ENCODE measurements at places on chromosomes 2 and 18. TPM values are rescaled to one million over a fixed set of nuclear protein-coding genes. Genes with fewer than 3 reads are reported as not detected.

Gene IL37
- total RNA-seq, result not detected

Gene DOCK10
- total RNA-seq, result 21.9 TPM

Gene PAX8
- total RNA-seq, result 20.4 TPM

Gene SGO2
- 7.1 TPM for total RNA-seq

Gene CAPN13
- total RNA-seq, result not detected

- no peak for DNase-seq
Observed at GRCh38 chr2:116917196-116917595, 897.3 kb upstream of the DDX18 start.

- no peak for DNase-seq
Observed at GRCh38 chr2:6358546-6358945, 507.2 kb downstream of the CMPK2 start.

GRCh38 chr2:122516775-122517174 is 761.3 kb downstream of the TSN start:
- no peak for DNase-seq

- no peak for DNase-seq
Observed at GRCh38 chr2:59027320-59027719, 786.2 kb upstream of the FANCL start.

GRCh38 chr2:37344453-37345361 is at the start of gene QPCT:
Gene QPCT (plus strand): TSS chr2:37344630. CDS start chr2:37344732, 102 bp downstream.
- DNase-seq, result peak; percentile 78

DNA sequence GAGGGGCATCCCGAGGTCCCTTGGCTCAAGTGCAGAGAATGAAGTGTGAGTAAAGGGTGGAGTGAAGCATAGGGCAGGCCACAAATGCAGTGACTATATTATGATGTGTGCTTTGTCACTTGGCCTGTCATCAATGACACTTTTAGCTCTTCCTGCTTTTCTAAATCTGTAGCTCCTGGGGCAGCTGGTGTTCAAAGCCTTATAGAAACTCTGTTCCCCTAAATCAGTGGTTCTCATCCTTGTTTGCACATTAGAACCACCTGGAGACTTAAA is 135.6 kb upstream of the LGALSL start:
- DNase-seq, result no peak

- DNase-seq, result peak; percentile 94
Observed at GRCh38 chr2:231181860-231182512, 16.4 kb upstream of the ARMC9 start.

GRCh38 chr2:74778381-74779264 is 55.3 kb upstream of the HK2 start:
- no peak for DNase-seq

GRCh38 chr2:37698931-37699481 is 27.6 kb upstream of the CDC42EP3 start:
- no peak for DNase-seq

- no peak for DNase-seq
Observed at GRCh38 chr18:52287151-52287550, 52.8 kb upstream of the DCC start.

GRCh38 chr18:33115917-33116316 is 324.6 kb downstream of the CCDC178 start:
- DNase-seq, result no peak

DNA sequence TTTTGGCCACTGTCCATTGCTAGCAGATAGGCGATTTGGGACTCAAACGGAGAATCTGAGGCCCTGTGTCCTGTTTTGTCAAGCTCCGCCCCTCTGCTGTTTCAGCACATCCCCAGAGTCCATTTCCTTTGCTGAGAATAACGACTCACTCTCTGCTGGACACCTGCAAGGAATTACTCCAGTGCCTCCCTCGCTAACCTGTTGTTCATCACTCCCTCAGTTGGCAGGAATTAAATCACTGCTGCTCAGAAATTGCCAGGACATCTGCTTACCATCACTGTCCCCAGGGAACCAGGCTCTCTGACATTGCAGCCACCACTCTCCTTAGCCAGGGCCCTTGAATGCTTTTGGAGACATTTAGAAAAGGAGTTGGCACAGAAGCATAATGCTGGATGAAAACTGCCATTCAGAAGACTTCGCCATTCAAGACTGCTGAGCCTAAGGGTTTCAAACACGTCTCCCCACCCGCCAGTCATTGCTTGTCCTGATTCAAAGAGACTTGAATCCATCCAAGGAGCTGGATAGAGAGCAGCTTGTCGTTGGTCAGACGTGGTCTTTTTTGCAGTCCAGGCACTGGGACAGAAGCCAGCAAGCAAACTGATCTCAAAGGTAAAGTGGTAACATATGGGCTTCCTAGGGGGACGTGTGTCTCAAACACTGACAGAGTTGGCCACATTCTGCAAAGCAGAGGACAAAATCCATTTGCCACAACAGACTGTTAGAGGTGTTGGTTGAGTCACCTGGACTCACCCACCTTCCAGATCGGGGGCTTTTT is 155.3 kb downstream of the UXS1 start:
- DNase-seq, result no peak

DNA sequence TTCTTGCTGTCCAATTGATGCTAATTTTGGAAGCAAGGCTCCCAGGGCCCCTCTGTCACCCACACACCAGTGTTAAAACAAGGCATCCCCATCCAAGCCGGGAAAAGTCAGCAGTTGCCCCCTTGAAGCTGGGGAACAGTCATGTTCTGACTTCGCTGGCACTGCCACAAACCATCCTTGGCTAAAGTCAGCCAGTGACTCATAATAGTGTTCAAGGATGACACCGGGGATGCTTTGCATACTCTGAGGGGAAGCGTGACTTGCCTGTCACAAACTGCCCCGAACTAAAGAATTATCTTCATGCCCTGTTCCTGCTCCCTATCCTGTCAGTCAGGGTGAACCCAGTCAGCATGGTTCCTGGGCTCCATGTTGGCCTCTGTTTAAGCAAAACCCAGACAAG is 37.0 kb downstream of the TGFA start:
- peak; percentile 32 for DNase-seq

DNA sequence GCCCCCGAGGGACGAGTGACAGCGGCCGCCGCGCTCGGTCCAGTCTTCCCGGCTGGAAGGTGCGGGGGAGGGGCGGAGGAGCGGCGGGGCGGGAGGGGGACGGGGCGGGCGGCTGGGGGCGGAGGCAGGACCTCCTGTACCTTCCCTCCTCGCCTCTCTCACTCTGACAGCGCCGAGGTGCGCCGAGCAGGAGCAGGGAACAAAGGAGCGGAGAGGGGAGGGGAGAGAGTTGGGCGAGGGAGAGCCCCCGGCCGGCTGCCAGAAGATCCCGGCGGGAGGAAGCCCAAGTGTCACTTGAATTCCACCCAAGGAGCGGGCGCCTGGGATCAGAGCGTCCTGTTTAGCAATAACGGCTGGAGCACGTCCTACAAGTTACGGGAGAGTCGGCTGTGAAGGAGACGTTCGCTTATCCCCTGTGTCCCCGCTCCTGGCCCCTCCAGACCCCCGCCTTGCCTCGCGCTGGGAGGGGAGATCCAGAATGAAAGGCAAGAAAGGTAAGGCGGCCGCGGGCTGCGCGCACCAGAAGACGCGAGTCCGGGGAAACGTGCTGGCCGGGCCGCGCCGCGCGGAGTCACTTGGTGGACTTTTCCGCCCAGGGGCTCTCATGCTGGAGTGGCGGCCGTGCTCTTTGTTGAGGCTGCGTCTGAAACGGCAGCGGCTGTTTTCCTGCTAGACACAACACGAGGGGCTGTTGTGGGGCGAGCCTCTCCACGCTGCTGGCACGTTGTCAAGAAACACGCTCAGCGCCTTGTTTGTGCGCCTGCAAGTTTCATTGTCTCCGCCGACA is at the start of gene TGIF1:
Gene TGIF1 (plus strand): TSS at position 161 of the 787 bp plus-strand sequence. CDS start 318 bp downstream, at position 479.
- peak; percentile 87 for DNase-seq

- DNase-seq, result no peak
Observed at GRCh38 chr2:121539750-121540469, 9.2 kb downstream of the RNU4ATAC start.

DNA sequence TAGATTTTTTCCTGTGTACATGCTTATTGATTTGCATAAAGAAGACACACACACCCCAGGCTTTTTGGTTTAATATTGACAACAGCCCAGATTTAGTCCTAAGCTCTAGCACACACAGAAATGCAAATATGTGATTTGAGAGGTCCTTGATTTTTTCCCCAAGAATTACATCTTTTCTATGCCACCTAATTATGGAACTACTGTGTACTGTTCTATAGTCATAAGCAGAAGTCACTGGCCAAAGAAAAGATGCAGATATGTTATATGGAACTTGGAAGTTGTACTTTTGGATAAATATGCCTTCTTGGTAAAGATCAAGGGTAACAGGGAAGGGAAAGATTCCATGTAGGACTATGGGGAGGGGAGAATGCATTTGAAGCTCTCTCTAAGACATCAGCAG is 105.6 kb downstream of the SETBP1 start:
- no peak for DNase-seq

- DNase-seq, result no peak
Observed at GRCh38 chr2:213934560-213934959, 476.3 kb upstream of the VWC2L start.

DNA sequence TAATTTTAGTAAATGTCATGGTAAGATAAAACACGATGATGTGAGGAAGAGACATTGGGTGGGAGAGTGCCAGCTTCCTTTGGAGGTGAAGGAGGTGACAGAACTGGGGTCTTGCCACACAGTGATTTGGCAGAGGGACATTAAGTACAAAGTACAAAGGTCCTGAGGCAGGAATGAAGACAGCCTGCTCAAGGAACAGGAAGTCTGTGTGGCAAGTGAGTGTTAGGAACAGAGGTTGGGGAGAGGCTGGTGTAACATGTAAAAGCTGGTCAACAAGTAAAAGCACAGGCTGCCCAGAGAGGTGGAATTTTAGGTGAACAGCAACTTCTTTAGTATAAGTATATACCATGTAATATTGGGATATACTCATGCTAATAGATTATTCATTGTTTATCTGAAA is 73.1 kb downstream of the INPP5D start:
- DNase-seq, result no peak

DNA sequence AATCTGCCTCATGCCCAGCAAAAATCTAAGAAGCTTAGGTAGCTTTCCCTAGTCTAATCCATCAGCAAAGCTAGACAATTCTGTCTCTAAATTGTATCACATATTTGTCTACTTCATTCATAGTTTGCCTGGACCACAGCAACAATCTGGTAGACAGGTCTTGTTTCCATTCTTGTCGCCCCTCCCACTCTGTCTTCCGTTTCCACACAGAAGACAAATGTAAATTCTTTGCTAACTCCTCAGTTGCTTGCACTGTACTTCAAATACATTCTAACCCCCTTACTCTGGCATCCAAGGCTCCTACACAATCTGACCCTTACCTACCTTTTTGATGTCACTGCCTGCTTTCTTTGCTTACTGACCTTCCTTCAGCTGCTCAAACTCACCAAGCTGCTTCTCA is 40.1 kb downstream of the THUMPD2 start:
- no peak for DNase-seq

DNA sequence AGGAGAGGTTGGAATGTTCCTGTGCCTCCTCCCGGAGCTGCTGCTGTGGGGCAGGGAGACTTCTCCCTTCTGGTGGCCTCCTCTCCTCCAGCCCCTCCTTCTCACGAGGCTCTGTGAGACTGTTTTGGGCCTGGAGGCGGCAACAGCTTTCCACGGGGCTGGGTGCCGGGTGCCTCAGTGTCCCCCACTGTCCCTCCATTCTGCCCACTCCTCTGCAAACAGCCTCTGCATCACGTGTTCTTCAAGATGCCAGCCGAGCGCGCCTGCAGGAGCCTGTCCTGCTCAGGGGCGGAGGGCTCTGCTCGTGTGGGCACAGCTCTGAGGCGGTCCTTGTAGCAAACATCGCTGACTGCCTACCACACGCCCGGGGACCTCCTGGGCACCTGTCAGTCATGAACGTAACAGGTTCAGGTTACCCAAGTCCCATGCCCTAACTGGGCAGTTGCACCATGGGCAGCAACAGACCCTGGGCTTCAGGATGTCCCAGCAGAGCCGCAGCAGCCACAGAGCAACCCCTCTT is 70.8 kb downstream of the RRM2 start:
- no peak for DNase-seq

All from adrenal gland (tissue), 19 donors.